ENCODE measurements at places on chromosomes 3 and 15. TPM values are rescaled to one million over a fixed set of nuclear protein-coding genes. Genes with fewer than 3 reads are reported as not detected.

DNA sequence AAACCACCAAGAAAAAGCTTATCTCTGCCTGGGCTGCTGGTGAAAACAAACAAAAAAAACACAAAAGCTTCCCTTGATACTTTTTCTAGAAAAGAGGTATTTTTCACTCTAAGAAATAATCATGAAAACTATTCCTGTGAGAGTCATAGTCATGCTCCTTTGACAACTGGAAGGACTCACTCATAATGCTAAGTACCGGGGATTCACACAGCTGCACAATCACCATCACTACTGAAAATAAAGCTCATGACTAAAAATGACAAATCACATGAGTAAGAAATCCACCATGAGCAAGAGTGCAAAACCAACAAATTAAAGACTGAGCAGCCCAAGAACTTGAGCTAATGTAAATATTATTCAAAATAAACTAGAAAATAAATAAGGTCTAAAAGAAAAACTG is 10.6 kb upstream of the POU1F1 start:
- no peak overlapping the region for H3K27ac ChIP-seq
- no peak overlapping the region for H3K4me3 ChIP-seq
- peaks cover 14% of the 10 kb centered on the region for H3K27me3 ChIP-seq
- H3K36me3 ChIP-seq = no peaks in the 10 kb centered on the region

The BCL2A1 gene
- 111 TPM for total RNA-seq

The VILL gene
- total RNA-seq = 11.4 TPM

The MESD gene
- total RNA-seq = 27.1 TPM

The TNFAIP8L3 gene
- 0.77 TPM for total RNA-seq

The WDR93 gene
- total RNA-seq = not detected
